ENCODE measurements at places on chromosomes 6 and 20. TPM values are rescaled to one million over a fixed set of nuclear protein-coding genes. Genes with fewer than 3 reads are reported as not detected.

- H3K36me3 ChIP-seq = no peaks in the 10 kb centered on the region
- H3K4me3 ChIP-seq = no peak overlapping the region
- peaks cover 3% of the 10 kb centered on the region for H3K4me1 ChIP-seq
- H3K27ac ChIP-seq = no peak overlapping the region
Measured at GRCh38 chr6:111159633-111160032, 72.3 kb downstream of the SLC16A10 start.

- DNase-seq = no peak
- no peaks in the 10 kb centered on the region for H3K27me3 ChIP-seq
- H3K36me3 ChIP-seq = no peaks in the 10 kb centered on the region
- H3K27ac ChIP-seq = no peak overlapping the region
Measured at GRCh38 chr6:138656364-138657064, 117.1 kb upstream of the CCDC28A start.

DNA sequence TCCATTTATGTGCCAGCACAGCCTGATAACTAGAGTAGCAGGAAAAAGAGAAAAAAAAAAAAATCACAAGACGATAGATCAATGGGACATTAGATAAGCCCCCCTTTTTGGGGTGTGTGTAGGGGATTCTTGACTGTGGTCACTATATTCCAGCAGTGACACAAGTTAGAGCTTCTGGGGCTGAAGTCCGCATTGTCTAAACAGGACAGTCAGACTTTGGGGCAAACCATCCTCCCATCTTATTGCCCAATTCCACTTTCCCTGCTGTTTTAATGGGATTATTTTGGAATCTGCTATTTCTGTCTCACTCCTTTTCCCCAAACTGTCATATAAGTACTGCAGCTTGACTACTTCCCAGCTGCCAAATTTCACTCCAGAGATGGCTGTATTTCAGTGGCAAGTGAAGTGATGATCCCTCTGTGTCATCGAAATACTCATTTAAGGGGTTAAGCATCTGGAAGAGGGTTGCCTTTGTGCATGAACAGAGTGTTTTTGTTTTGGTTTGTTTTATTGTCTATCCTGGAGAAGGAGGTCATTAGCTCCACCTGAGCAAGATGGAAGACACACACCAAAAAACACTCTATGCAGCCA lies 182.5 kb downstream of the ATXN1 start:
- no peaks in the 10 kb centered on the region for H3K27me3 ChIP-seq
- no peak overlapping the region for H3K27ac ChIP-seq
- no peaks in the 10 kb centered on the region for H3K4me1 ChIP-seq
- H3K36me3 ChIP-seq = no peaks in the 10 kb centered on the region
- DNase-seq = no peak
- H3K4me3 ChIP-seq = no peak overlapping the region

DNA sequence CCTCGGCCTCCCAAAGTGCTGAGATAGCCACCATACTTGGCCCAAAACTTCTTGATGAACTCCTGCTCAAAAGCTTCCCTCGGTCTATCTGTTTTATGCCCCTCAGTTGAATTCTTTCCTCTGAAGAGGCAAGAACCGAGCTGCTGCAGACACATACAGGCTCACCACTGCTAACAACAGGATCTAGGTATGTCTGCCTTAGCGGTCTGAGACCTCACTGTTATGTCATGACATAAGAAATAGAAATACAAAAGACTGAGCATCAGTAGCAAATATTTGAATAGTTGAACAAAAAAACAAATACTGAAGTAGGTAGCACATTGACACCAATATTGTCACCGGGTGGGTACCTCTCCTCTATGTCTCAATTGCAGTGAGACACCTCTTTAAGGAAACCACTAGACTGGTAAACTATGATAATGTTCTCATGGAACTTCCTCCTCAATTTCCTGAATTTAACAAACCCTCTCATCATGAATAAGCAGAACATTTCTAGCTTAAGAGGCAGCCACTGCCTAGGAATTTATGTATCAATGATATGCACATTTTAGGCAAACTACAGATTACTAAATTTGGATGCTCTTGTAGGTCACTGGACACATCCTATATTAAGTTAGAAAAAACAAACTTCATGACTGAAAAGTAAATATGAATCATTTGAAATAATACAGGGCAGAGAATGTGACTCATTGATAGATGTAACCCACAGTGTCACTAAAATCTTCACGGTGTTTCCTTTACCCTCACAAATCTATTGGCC lies 9.4 kb upstream of the STXBP5 start:
- no peak overlapping the region for H3K27ac ChIP-seq
- DNase-seq = no peak
- H3K4me1 ChIP-seq = no peaks in the 10 kb centered on the region
- H3K27me3 ChIP-seq = no peaks in the 10 kb centered on the region
- no peaks in the 10 kb centered on the region for H3K36me3 ChIP-seq

- H3K27ac ChIP-seq = no peak within 1 kb of the TSS
- H3K4me3 ChIP-seq = peak within 1 kb of the TSS; percentile 79
- no peaks in the 10 kb centered on the region for H3K36me3 ChIP-seq
Measured at GRCh38 chr6:130365166-130366106, at the start of gene TMEM200A. Gene TMEM200A, plus strand, starts transcription at chr6:130366017. Its CDS starts 74,406 bp downstream, at chr6:130440423.

GRCh38 chr6:75458895-75459294 lies 34.7 kb downstream of the FILIP1 start:
- H3K36me3 ChIP-seq = no peaks in the 10 kb centered on the region
- no peaks in the 10 kb centered on the region for H3K4me1 ChIP-seq
- no peak overlapping the region for H3K4me3 ChIP-seq
- H3K27me3 ChIP-seq = no peaks in the 10 kb centered on the region
- no peak for DNase-seq

DNA sequence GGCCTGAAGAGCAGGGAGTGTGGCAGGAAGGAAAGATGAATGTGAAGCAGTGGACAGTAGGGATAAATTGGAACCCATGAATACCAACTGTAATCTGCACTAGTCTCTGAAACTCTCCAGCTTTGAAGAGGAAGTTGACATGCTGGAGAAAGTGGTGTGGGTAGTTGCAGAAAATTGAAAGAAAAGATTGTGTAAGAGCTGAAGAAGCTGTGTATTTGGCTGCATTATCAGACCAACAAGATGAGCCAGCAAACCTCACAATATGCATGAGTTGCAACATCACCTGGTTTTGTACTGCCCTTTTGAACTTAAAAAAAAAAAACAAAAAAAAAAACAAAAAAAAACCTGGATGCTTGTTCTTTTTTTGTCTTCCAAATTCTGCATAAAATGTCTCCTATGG lies 921.9 kb upstream of the EYS start:
- no peak overlapping the region for H3K4me3 ChIP-seq
- H3K36me3 ChIP-seq = no peaks in the 10 kb centered on the region
- no peak overlapping the region for H3K27ac ChIP-seq
- no peak for DNase-seq
- H3K27me3 ChIP-seq = no peaks in the 10 kb centered on the region
- no peaks in the 10 kb centered on the region for H3K4me1 ChIP-seq

DNA sequence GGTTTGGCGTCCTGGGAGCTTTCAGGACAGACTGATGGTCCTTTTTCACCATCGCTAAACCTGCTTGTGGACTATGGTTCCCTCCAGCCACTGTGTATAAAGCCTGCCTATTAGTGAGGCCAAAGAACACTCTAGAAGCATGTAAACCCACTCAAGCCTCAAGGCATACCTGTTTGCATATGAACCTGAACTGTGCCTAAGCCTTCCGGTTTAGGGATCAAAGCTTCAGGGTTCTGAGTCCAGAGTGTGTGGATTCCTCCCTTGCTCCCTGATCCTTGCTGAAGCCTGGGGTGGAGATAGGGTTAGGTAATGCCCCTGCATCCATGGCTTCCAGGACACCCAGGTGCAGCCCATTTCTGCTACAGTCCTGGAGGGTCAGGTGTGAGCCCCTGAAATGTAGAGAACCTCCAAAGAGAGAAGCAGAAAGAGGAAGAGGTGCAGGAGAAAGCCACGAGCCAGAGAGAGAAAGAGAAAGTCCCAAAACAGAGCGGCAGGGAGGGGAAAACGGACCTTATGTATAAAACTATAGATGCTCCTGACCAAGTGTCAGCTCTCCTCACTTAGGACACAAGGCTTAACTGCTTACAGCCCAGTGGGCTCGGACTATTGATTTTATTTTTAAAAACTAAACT lies 93.3 kb downstream of the SCML4 start:
- H3K4me3 ChIP-seq = peak overlapping the region; percentile 71
- H3K4me1 ChIP-seq = peaks cover 72% of the 10 kb centered on the region
- H3K36me3 ChIP-seq = peaks cover 4% of the 10 kb centered on the region

DNA sequence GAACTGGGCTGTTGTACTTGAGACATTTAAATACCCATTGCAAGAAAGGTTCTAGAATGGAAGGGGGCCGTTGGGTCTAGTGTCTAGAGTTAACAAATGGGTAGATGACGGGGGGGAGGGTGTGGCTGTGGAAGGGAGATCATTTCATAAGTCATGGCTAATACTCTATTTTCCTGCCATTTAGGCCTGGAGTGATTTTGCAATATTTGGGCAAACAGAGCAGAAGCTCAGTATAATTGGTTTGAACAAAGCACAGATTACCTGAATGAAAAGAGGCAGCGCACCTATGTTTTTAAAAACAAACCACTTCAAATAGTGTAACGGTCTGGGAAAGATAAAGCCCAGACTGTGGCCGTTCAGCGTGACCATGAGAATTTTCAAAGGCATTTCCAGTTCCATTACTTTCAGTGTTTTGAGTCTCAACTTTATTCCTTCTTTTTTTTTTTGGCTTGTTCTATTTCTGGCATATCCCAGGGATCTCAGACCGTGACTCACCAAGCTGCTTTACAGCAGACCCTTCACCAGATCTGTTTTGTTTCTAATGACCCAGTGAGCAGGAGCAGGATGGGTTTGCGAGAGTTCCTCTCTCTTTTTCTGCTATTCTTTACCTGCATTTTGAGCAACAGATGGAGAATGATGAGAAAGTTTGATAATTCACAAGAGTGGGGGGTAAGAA lies 73.7 kb downstream of the LYRM2 start:
- H3K4me3 ChIP-seq = no peak overlapping the region
- DNase-seq = no peak
- H3K4me1 ChIP-seq = no peaks in the 10 kb centered on the region
- no peak overlapping the region for H3K27ac ChIP-seq
- H3K27me3 ChIP-seq = no peaks in the 10 kb centered on the region

GRCh38 chr6:131387562-131388447 lies 185.2 kb upstream of the ARG1 start:
- H3K27ac ChIP-seq = no peak overlapping the region
- H3K4me1 ChIP-seq = no peaks in the 10 kb centered on the region
- no peak for DNase-seq
- no peaks in the 10 kb centered on the region for H3K36me3 ChIP-seq
- H3K4me3 ChIP-seq = no peak overlapping the region

DNA sequence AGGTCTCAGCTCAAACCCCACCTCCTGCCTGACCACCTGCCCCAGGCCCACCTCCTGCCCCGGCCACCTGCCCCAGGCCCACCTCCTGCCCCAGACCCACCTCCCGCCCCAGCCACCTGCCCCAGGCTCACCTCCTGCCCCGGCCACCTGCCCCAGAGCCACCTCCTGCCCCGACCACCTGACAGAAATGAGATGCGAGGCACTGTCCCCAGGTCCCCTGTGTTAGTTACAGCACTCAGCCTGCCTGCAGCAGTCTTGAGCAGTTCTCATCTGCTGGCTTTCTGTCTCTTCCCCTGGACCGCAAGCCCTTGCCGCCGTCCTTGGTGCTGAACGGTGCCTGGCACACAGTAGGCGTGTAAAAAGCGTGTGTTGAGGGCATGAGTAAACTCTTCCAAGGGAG lies 79.5 kb downstream of the CDH4 start:
- no peaks in the 10 kb centered on the region for H3K4me1 ChIP-seq
- no peak for DNase-seq
- no peaks in the 10 kb centered on the region for H3K36me3 ChIP-seq
- no peak overlapping the region for H3K4me3 ChIP-seq
- no peaks in the 10 kb centered on the region for H3K27me3 ChIP-seq

GNMT gene
- total RNA-seq = 0.93 TPM

DDX27 gene
- 88.1 TPM for total RNA-seq

RBBP9 gene
- total RNA-seq = 6.5 TPM

FAM83C gene
- not detected for total RNA-seq

CD93 gene
- total RNA-seq = 0.53 TPM

ANKEF1 gene
- total RNA-seq = 5.5 TPM

All from T-cell (primary cell).